Naive thymus-derived CD4-positive, alpha-beta T cell (primary cell): ENCODE measurements at places on chromosomes 1 and 21. TPM values are rescaled to one million over a fixed set of nuclear protein-coding genes. Genes with fewer than 3 reads are reported as not detected.

The NES gene
- total RNA-seq = not detected

The HAO2 gene
- total RNA-seq = not detected

The ADGRL4 gene
- total RNA-seq = not detected in 2 replicates

The THEMIS2 gene
- 72.3 and 78.5 TPM in 2 replicates for total RNA-seq

The AMPD1 gene
- total RNA-seq = not detected in 2 replicates

The FHAD1 gene
- total RNA-seq = 1.1 TPM

The SELENON gene
- 25.9 TPM for total RNA-seq

The SERPINC1 gene
- not detected in 2 replicates for total RNA-seq

The TDRD10 gene
- total RNA-seq = not detected

The S100A8 gene
- 1.3 TPM for total RNA-seq

The ATAD3B gene
- 45.5 TPM for total RNA-seq

The FAM177B gene
- not detected for total RNA-seq

The USP25 gene
- total RNA-seq = 56.5 TPM

The AIRE gene
- total RNA-seq = not detected

The F5 gene
- 5.7 TPM for total RNA-seq

The MAP3K21 gene
- total RNA-seq = 0.65 and 0.84 TPM in 2 replicates

The CD53 gene
- 400 TPM for total RNA-seq

The RAB7B gene
- not detected in 2 replicates for total RNA-seq

The CRYBG2 gene
- total RNA-seq = 1.2 TPM

The FCN3 gene
- total RNA-seq = not detected in 2 replicates
